ENCODE measurements at places on chromosomes 13 and 19.

- no peak for DNase-seq
These were observed 342.5 kb downstream of the SPRY2 start for GRCh38 chr13:79998381-79998880.

- DNase-seq, result no peak
These were observed 20.0 kb downstream of the CNFN start for GRCh38 chr19:42370068-42370520.

DNA sequence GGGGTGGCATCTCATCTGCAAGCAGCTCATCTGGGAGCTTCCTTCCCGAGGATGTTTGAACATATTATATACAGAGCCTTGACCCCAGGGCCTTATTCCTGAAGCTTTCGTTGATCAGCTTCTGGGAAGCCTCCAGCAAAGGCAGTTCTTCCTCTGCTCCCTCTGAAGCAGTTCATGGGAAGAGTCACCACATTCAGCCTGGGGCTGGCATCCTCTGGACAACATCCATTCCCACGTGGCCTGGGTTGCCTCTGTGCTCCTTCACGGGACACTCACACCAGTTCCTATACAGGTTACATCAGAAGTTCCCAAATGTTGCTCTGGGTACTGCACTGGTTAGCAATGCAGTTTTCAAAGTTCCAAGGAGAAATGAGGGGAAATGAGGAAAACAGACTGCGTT, 29.6 kb downstream of the COL4A2 start:
- no peak for DNase-seq

DNA sequence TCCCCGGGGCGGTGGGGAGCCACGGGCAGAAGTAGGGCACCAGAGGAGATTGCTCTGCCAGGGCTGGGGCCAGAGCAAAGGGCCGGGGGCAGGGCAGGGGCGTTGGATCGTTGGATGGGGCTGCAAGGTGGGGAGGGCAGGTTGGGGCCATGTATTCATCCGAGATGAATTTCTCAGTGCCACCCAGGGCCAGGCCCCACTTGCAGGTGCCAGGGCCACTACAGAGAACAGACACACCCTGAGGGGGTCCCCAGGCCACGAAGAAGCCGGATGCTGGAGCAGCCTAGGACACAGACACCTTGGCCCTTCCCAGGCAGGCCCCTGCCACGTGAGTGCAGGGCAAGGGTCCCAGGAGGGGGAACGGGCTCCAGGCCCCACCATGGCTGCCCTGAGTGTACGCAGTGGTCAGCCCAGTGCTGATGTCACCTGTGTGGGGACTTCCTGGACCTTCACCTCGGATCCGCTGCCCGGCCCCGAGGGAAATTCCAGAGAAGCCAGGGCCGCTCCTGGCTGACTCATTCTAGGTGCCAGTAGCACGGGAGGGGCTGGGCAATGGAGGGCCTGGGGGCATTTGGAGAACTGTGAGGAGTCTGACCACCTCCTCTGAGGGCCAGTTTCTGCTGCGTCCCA, 9.6 kb upstream of the SBNO2 start:
- DNase-seq, result no peak

DNA sequence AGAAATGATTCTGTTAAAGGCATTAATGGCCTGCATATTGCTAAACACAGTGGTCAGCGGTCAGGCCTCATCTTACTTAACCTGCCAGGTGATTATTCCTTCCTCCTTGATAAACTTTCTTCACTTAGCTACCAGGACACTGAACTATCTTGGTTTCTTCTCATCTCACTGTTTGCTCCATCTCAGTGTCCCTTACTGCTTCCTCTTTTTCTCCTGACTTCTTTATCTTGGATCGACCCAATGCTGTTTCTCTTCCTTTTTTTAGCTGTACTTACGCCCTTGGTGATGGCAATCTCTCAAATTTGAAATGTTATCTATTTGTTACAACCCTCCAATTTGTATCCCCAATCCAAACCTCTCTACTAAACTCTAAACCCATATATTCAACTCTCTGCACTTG, 7.8 kb upstream of the CLC start:
- no peak for DNase-seq

GRCh38 chr19:3733549-3734309, 25.5 kb downstream of the TJP3 start:
- DNase-seq, result no peak

GRCh38 chr13:60647547-60647946, 250.5 kb downstream of the TDRD3 start:
- no peak for DNase-seq

DNA sequence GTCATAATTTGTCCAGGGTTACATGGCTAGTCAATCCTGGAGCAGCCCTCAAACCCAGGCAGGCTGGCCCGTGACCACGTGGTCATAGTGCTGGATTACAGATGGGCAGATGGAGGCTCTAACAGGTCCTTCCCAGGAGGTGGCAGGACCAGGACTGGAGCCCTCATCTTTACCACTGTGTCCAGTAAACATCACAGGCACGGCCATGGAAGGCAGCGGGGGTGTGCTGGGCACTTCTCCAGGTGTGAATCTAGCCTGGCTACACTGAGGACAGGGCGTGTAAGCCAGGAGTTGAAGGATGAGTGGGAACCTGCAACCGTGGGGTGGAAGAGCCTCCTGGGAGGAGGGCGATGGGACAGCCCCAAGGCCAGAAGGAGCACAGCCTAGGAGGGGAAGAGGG, 6.1 kb downstream of the CIC start:
- DNase-seq, result no peak

DNA sequence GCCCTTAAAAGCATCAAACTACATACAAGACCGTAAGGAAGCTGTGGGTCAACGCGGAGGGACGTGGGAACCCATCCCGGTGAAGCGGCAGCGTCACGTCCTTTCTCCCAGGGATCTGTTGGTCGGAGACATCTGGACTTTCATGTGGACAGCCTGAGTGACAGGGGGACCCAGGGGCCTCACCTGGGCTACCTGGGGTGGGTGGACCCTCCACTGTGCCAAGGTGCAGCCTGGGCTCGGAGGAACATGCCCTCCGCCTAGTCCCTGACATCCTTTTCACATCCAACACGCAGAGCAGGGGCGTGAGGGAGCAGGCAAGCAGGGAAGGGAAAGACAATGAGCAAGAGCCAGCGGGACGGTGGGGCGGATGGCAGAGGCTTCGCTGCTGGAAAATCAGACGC, 13.8 kb upstream of the GARIN5A start:
- no peak for DNase-seq

GRCh38 chr19:54416695-54417491, 1.6 kb downstream of the TTYH1 start:
- DNase-seq, result no peak

- no peak for DNase-seq
These were observed 561 bp upstream of the GJA3 start for GRCh38 chr13:20161275-20161950.

GRCh38 chr19:28393574-28394336, 819.2 kb downstream of the UQCRFS1 start:
- no peak for DNase-seq

- DNase-seq, result peak; percentile 42
These were observed 446 bp upstream of the ZNF83 start for GRCh38 chr19:52638601-52639000.

DNA sequence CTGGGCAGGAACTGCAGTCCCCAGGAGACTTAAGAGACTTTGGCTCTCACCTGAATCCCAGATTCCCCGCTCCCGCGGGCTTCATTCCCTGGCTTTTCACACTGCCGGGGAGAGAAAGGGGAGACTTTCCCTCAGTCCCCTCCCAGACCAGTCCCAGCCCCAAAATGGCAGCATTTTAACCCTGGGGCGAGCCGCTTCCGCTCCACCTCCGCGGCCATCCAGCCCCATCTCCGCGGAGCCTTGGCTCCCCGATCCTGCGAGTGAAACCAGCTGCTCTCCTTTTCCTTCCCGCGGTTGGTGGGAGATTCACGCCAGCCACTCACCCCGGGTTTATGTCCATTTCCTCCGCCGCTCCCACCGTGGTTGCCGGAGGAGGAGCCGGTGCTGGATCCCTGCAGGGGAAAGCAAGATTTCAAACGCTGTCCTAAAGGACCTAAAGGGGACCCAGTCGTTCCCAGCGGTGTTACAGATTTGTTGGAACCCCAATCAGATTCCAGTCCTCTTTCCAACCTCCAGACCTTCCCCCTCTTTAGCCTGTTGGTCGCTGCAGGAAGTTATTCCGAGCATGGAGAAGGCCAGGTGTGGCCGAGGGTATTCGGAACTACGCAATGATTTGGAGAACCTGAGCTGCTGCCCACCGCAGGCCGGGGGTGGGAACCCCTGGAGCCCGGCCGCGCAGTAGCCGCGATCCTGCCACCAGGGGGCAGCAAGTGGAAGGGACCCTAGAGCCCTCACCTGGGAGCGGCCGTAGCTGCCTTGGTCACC, 3.4 kb downstream of the DMKN start:
- peak; percentile 37 for DNase-seq

GRCh38 chr19:43594081-43594697, 1.7 kb downstream of the IRGQ start:
- no peak for DNase-seq

GRCh38 chr19:4541114-4541805, 1.4 kb upstream of the LRG1 start:
- no peak for DNase-seq

GRCh38 chr19:7428651-7429113, 60.2 kb downstream of the PEX11G start:
- DNase-seq, result no peak

DNA sequence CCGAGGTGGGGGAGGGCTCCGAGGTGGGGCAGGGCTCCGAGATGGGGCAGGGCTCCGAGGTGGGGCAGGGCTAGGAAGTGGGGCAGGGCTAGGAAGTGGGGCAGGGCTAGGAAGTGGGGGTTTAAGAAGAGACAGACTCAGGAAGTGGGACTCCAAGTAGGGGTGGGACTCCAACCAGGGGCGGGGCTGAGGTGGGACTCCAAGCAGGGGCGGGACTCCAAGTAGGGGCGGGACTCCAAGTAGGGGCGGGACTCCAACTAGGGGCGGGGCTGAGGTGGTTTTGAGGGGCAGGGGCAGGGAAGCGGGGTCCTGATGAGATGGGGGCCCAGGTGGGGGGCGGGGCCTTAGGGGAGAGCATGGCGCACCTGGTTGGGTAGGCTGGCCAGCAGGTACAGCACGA, 13.6 kb downstream of the CFD start:
- DNase-seq, result no peak

GRCh38 chr13:31697290-31697689, 42.0 kb upstream of the RXFP2 start:
- no peak for DNase-seq

DNA sequence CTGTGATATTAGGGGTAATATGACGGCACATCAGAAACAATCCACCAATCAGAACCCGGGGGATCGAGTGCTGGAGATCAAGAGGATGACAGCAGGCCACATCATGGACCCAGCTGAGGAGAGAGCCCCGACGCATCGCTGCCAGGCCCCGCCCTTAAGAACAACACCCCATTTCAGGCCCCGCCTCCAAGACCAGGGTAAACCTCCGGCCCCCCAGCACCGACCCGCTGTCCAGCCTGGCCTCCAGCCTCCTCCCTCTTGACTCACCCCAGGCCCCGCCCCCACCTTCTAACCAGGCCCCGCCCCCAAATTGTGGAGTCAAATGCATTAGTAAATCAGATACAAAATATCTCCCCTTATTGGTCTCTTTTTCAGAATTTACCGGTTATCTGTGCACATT, 4.7 kb upstream of the ZNF611 start:
- no peak for DNase-seq

- DNase-seq, result no peak
These were observed 20.0 kb upstream of the GPR18 start for GRCh38 chr13:99278200-99278599.

DNA sequence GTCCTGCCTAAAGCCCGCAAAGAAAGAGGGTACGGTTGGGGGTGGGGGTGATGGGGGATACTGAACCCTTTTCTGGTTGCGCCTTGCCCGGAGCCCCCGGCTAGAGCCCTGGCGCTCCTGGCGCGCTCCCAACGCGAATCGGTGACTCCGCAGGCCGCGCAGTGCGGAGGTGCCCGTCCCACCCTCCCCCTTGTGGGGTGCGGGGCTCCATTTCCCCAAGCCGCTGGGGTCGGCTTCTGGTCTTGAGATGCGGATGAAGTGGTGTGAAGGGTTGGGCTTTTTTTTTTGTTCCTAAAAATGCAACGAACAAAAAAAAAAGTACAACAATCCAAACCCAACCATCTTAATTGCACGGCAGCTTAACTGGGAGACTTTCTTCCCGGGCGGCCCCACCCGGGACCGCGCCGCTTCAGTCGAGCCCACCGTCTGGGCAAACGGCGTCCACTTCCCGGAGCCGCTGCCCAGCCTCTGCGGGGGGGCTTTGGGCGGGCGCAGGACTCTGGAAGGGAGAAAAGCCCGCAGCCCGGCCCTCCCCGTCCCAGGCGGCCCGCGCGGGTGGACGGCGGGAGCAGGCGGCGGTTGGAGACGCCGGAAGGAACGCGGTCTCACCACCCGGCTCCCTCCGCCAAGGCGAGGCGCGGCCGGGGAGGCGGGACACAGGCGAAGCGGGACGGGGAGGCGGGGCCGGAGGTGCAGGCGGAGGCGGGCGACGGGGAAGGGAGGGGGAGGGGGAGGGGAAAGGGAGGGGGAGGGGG, 504 bp upstream of the TRIM13 start:
- DNase-seq, result peak; percentile 89

GRCh38 chr19:38990949-38991697, 15.6 kb upstream of the FBXO17 start:
- no peak for DNase-seq

DNA sequence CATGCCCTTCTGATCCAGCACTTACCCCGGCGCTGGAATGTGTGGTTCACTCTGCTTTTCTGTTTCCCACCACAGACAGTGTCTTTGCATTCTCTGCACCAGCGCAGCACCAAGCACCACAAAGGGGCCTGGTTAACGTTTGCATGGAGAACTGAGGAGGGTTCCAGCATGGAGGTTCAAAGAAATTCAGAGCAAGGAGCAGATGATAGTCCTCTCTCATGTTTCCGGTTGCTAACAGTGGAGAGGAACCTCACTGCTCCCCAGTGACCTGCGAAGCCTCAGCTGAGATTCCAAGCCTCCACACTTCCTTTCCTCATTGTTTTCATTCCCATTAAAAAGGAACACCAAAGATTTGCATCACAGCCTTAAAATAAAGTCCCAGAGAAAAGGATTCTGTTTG, 99.7 kb downstream of the STARD13 start:
- no peak for DNase-seq

DNA sequence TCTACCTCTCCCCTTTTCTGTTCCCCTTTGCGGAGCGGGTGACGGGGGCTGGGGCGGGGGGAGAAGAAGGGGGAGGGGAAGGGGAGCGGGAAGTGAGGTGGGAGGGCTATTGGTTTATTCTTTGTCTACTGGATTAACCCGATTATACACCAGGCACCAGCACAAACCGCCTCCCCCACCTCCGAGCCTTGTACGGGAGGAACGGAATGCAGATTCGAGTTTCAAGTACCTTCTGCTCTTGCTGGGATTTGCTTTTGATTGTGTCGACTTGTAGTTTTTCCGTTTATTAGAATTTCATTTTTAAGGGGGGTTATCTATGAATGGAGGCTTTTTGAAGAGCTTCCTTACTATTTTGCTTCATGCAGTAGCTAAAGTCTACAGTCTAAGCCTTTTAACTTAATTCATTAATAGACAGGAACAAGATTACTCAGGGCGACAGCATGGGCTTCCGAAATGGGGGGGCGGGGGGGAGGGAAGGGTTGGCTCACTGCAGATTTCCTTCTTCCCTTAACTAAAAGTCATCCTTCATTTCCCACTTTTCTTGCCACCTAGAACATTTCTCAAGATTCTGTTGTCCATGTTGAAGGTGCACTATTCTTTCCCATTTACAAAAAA, 937 bp upstream of the SPRY2 start:
- peak; percentile 68 for DNase-seq

- DNase-seq, result no peak
These were observed 50.8 kb downstream of the TSSK6 start for GRCh38 chr19:19464339-19465098.

- DNase-seq, result peak; percentile 80
These were observed 47.6 kb downstream of the PTPRS start for GRCh38 chr19:5292822-5293611.
